CD4-positive, alpha-beta T cell treated with Interleukin-2 at 100 ng/mL for 4 hours (primary cell): ENCODE measurements at places on chromosomes 7 and 10.

DNA sequence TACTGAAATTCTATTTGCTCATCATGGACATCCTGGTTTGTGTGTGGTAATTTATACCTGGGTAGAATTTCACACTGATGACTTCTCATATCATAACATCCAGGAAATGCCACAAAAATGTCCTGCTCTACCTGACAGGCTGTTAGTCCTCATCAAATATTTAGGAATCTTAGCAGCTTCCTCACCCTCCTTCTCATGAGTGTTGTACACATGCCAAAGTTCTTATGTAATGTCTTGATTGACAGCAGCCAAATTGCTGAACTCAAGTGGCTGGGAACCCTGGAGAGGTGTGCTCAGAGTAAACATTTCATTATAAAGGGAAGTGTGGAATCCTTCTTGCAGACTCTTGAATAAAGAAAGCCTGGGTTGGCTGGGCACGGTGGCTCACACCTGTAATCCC, 8.9 kb downstream of the EEPD1 start:
- DNase-seq = no peak

GRCh38 chr10:34834274-34834673, 19.2 kb upstream of the PARD3 start:
- no peak for DNase-seq

DNA sequence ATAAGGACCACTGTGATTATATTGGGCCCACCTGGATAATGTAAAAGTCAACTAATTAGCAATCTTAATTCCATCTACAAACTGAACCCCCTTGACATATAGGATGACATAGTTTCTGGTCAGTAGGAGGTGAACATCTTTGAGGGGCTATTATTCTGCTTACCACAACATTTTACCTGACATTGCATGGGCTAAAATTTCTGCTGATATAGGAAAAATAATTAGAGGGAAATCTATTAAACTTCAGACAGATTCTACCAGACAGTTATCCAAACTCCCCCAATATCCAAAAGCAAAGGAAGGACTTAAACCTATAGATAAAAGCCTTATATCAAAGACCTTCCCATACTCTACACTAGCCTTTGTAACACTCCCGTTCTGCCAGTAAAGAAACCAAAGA, 443.6 kb downstream of the GRM8 start:
- no peak for DNase-seq

DNA sequence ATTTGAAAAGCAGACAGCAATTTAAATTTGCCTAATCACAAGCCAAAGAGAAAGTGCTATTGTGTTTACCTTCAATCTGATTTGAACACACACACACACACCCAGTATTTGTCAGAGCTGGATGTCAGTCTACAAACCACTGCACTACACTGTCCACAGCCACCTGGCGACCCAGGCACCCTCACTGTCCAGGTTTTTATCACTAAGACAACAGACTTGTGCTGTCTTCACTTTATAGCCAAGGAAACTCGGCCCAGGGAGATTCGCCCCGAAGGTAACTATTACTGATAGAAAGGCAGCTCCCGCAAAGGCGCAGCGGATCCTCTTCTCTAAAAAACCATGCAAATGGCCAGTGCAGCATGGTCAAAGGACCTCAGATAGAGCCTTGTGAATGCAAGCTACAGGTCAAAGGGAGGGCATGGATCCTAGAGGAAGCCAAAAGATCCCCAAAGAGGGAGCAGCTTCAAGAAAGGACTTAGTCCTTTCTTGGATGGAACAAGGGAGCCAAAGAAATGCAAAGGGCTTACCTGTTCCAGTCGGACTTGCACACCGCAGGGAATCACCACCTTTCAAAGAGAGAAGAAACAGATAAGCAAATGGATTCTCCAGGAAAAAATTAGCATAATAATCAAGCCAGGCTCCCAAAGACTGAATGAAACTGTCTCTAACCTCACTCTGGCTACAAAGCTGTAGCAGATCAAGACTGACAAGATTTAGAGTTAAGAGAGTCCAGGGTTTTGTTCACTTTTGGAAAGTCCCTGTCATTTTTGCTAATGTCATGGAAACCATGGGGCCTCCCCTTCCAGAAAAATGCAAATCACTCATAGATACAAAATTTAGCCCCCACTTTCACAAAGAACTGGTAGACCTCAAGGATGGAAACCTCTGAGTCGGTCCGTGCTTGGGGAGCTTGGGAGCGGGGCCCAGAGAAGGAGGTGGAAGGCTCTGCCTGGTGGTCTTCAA, 101.1 kb downstream of the TNS3 start:
- DNase-seq = no peak

GRCh38 chr7:141713890-141714289, 5.7 kb downstream of the WEE2 start:
- no peak for DNase-seq
